NCI-H1417 (cell line): ENCODE measurements at places on chromosomes 13 and 19.

DNA sequence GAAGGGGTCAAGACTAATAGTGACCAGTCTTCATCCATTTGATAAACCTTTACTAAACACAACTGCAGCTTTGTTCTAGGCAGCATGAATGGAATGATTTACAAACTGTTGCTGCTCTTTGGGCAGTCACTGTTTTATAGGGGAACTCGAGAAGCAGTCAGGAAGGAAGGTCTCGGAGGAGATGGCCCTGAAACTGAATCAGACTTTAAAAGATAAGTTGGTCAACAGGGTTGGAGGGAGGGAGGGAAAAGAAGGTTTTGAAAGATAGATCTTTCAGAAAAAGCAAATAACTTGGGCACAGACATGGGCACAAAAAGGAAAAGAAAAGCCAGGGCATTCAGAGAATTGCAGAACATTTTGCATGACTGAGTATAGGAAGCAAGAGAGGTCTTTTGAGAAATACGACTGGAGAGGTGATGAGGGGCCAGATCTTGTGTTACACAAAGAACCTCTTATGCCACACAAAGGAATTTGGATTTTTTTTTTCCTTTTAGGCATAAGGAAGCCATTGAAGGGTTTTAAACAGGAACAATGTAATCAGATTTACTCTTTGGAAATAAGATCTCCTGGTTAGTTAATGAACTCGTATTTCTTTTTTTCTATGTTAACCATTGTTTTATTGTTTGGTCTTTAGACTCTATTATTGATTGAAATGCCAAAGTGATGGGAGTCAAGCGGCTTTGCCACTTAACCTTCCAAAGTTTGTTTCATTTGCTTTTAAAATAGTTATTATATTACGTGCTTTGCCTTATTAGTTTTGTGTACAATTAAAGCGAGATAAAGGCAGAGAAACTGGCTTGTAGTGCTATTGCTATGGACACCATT, 37.5 kb upstream of the SACS start:
- peak; percentile 20 for DNase-seq

GRCh38 chr13:47455626-47456025, 545.4 kb downstream of the SUCLA2 start:
- DNase-seq: no peak

GRCh38 chr19:40213251-40213829, 4.8 kb downstream of the TTC9B start:
- DNase-seq: no peak

DNA sequence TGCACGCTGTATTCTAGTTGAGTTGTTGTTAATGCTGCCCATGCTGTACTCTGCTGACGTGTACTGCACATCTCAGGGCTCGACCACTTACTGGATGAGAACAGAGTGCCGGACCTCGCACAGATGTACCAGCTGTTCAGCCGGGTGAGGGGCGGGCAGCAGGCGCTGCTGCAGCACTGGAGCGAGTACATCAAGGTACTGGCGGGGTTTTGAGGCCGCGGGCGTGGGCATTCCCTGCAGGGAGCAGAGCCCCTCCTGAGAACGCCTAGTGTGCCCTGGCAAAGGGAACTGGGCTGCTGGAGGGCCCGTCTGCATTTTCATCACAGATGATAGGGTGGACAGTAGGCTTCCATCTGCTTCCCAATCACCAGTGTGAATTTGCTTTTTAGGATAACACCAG, 29.9 kb downstream of the CUL4A start:
- DNase-seq: no peak

- DNase-seq: no peak
These were observed 108.1 kb upstream of the GJB6 start for GRCh38 chr13:20340136-20340758.

GRCh38 chr19:17560205-17560595, 4.8 kb downstream of the COLGALT1 start:
- no peak for DNase-seq

DNA sequence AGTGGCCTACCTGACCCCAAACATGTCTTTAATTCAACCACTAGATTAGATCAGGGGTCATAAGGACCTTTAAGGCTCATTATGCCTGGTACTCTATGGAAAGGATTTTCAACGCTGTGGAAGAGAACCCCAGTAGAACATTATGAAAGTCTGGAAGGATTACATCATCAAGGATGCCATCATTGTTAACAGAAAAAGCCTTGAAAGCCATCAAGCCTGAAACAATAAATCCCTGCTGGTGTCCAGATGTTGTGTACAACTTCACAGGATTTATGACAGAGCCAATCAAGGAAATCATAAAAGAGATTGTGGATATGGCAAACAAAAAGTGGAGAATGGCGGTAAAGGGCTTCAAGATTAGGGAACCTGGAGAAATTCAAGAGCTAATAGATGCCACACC, 59.7 kb downstream of the NAA16 start:
- DNase-seq: no peak

- DNase-seq: no peak
These were observed 796.2 kb downstream of the SLITRK1 start for GRCh38 chr13:83086088-83086487.

- peak; percentile 91 for DNase-seq
These were observed 51.0 kb downstream of the LYL1 start for GRCh38 chr19:13051557-13052165.

- DNase-seq: no peak
These were observed 10.8 kb downstream of the LCP1 start for GRCh38 chr13:46171217-46171616.

DNA sequence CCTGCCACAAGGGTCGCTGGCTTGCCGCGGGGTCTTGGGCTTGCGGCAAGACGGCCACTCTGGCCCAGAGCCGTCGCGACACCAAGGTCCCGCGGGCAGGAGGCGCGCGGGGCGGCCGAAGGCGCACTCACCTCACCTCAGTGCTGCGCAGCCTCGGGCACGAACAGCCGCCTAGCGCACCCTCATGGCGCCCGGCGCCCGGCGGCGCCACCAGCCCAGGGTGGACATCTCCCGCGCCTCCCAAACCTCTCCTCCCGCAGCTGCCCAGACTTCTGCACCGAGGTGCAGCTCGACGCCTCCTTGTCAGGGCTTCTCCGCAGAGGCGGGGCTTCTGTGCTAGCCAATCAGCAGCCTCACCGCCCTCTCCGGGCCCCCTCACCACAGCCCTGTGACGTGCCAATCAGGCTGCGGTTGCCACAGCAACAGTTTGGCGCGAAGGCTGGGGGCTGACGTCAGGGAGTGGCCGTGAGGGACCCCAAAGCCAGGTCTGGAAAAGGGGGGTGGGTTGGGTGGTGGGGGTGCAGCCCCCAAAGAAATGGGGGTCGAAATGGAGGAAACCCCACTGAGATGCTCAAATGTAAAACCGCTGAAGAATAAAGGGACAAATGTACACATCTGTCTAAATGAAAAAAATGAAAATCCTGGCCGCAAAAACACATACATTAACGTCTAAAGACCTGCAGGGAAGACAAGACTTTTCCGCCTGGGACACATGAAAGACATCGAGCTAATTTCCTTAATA, at the start of the genes PEG3 and ZIM2:
Gene PEG3 (minus strand): TSS at position 276 of the 742 bp plus-strand sequence. CDS start 16,071 bp downstream, outside the sequence.
Gene ZIM2 (minus strand): TSS at position 276 of the 742 bp plus-strand sequence. CDS start 16,449 bp downstream, outside the sequence.
- DNase-seq: no peak

DNA sequence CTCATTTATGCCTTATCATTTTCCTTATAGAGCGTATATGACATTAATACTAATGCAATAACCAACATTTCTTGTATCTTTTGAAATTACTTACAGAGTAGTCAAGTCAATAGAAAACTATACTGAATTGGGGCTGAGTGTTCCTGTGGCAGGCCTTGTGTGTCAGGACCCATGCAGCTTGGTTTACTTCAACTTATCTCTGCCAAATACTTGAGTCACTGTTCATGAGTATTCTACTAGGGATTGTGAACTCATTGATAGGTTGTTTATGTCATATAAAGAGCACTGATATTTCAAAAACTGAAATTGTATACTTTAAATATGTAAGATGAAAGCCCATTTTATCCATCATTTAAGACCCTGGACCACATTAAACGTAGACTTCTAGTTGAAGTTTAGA, 688.6 kb upstream of the SLITRK1 start:
- no peak for DNase-seq

- DNase-seq: no peak
These were observed 16.6 kb downstream of the NCLN start for GRCh38 chr19:3202346-3202745.

- DNase-seq: no peak
These were observed 12.9 kb downstream of the SYT3 start for GRCh38 chr19:50626795-50627194.

DNA sequence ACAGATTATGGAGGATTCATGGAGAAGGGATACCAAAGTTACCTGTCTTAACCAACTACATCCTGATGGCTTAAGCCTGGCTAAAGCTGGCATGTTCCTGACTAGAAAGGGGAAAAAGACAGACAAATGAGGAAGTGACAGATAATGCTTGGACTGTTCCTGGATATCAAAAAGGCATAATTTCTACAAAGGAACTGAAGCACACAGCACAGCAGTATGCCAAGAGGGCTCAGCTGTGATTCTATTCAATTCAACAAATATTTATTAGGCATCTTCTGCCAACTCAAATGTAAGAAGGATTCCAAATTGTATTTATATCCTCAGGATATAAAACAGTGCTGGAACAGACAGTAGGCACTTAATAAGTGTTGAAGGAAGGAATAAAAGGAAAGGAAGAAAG, 59.5 kb downstream of the KLF12 start:
- no peak for DNase-seq

DNA sequence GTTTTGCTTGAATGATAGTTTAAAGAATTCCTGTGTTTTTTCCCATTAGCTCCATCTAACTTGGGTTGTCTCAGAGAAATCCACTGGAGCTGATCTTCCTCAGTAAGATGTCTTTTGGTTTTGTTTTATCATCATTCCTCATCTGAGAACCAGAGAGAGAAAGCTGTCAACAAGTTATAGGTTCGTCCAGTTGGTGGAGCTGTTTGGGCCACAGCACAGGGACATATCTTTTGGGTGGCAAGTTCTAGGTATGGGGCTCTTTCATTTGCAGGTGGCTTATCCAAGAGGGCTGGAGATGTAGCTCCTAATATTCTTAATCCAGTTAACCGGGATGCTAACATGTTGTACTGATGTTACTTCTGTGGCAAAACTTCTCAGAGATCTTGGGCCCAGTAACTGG, 174.2 kb downstream of the KCNRG start:
- DNase-seq: no peak

GRCh38 chr13:42039457-42039945, 8.9 kb upstream of the DGKH start:
- peak; percentile 74 for DNase-seq

- no peak for DNase-seq
These were observed 8.5 kb downstream of the ZNF526 start for GRCh38 chr19:42228641-42229040.

DNA sequence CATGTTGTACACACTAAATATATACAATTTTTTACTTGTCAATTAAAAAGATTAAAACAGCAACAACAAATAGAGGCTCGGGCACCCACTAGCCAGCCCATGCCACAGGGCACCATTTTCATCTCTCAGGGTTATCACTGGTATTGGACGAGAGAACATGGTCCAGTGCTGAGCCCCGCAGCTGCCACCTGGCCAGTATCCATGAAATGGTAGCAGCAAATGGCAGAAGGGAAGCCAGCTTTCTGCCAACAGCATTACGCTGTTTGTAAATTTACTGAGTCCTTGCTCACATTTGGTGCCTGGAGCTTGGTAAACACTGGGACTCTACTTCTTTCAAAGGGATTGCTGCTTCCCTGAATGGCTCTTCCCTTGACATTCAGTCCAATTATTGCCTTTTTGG, 87.9 kb upstream of the WASF3 start:
- no peak for DNase-seq

GRCh38 chr13:114284680-114285079, 3.3 kb downstream of the UPF3A start:
- no peak for DNase-seq

DNA sequence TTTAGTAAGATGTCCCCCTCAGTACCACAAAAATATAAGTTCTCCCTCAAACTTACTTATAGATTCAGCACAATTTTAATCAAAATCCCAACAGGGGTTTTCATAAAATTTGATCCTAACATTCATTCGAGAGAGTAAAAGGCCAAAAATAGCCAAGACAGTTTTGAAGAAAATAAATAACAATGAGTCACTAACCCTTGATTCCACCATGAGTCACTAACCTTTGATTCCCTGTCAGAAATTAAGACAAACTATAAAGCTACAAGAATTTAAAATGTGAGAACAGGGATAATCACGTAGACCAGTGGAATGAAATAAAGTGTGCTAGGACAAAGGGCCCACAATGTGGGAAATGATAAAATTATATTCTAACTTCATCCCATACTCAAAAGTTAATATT, 320.3 kb downstream of the SUCLA2 start:
- no peak for DNase-seq

DNA sequence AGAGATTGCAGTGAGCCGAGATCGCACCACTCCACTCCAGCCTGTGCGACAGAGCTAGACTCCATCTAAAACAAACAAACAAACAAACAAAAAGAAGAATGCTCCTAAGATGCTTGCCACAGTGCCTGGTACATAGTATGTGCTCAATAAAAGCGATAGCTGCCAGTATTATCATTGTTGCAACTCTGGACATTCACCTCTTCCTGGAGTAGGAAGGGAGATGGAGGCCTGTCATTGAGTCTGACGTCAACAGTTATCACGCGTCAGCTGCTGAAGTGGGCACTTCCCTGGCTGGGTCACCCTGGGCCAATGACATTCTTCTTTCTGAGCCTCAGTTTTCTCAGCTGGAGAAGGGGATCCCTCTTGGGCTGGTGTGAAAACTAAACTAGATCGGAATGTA, 4.2 kb upstream of the PLAUR start:
- no peak for DNase-seq

DNA sequence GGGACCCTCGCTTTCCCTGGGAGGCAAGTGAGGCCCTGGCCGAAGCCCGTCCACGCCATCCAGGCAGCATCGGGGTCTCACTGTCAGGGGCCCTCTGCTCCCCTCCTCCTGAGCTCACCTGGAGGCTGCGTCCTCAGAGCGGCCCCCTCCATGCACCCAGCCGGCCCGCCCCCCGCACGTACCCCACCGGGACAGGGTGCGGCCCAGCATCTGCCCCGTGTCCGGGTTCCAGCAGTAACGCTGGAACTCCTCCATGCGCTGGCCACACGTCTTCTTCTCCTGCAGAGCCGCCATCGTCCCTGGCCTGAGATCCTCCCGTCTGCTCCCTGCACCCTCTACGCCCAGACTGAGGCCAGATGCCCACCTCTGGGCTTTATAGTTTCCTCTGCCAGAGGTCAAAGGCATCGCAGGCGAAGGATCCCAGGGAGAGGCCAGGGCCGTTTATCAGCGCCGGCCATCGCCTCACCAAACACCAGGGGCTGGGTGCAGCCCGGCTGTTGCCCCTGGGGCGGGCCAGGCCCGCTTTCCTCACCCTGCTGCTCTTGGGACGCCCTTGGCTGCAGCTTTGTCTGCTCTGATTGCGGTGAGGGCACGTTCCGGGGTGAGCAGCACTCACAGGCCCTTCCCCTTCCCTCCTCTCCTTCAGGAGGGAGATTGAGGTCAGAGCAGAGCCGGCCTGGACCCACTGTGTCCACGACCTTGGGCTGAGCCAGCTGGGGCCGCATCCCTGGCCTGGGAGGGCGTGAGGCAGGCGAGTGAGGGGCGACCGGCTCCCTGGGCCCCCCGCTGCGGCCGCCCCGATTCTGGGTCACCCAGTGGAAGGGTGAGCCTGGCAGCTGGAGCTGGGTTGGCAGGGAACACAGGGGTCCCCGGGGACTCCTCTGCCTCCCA, at the start of gene ATP4B:
Gene ATP4B (minus strand): TSS at position 348 of the 891 bp plus-strand sequence. CDS start 54 bp downstream, at position 294.
- DNase-seq: no peak

GRCh38 chr13:99208185-99208584, 7.5 kb downstream of the UBAC2 start:
- DNase-seq: peak; percentile 21

GRCh38 chr19:7661744-7662538, 6.9 kb upstream of the RETN start:
- no peak for DNase-seq
